ENCODE measurements at places on chromosomes 2 and 18.
A peak's percentile ranks its signal among the peaks of the same experiment; 100 is the strongest.

DNA sequence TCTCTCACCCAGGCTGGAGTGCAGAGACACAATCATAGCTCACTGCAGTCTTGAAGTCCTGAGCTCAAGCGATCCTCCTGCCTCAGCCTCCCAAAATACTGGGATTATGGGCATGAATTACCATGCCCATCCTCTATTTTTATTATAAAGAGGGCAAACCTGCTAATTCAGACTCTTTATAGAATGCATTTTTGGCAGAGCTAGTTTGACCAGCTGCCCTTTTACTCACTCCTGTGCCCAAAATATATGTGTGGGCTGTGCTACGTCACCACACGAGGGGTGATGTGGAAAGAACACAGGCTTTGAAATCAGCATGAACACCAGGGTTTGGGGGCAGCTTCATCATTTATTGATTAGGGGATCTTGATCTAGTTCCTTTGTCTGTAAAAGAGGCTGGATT lies 137.8 kb downstream of the CLIP4 start:
- DNase-seq, result no peak

GRCh38 chr2:26558271-26559043 lies 80.5 kb upstream of the OTOF start:
- no peak for DNase-seq

DNA sequence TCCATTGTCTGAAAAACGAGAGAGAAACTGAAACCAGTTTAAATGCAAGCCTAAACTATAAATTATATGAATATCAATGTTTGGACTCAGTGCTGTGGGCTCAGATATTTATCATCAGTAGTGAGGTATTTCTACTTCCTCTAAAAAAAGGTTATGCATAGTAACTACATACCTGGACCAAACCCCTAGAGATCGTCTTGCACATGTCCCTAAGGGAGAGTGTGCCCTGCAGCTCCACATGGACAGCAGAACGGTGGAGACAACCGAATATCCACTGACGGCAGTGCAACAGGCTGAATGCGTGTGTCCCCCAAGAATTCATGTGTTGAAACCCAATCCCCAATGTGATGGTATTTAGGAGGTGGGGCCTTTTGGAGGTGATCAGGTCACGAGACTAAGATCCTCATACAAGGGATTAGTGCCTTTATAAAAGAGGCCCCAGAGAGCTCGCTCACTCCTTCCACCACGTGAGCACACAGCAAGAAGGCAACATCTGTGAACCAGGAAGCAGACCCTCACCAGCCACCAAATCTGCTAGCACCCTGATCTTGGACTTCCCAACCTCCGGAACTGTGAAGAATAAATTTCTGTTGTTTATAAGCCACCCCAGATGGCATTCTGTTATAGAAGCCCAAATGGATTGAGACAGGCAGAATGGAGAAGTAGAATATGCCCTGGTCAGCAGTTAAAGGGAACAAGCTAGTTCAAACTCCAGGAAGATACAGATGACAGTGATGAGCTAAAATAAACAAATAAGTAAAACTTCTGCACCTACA lies 208.4 kb downstream of the ANAPC1 start:
- DNase-seq, result no peak

GRCh38 chr2:85547859-85548607 lies 9.1 kb downstream of the MAT2A start:
- DNase-seq, result no peak

DNA sequence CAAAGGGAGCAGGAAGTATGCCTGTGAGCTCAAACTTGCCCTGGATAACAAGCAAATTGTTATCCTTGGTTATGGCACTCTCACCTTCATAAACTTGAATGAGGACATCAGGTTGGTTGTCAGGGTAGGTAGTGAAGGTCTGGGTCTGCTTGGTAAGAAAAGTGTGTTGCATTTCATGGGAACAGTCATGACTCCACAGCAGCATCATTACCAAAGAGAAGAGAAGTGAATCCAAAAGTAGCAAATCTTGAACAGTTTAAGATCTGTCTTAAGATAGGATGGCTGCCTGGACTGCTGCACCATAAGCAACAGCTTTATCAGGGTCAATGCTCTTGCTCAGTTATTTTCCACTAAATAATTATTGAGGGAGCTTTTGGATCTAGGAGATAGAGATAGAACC lies 350.7 kb upstream of the MAP2 start:
- no peak for DNase-seq

DNA sequence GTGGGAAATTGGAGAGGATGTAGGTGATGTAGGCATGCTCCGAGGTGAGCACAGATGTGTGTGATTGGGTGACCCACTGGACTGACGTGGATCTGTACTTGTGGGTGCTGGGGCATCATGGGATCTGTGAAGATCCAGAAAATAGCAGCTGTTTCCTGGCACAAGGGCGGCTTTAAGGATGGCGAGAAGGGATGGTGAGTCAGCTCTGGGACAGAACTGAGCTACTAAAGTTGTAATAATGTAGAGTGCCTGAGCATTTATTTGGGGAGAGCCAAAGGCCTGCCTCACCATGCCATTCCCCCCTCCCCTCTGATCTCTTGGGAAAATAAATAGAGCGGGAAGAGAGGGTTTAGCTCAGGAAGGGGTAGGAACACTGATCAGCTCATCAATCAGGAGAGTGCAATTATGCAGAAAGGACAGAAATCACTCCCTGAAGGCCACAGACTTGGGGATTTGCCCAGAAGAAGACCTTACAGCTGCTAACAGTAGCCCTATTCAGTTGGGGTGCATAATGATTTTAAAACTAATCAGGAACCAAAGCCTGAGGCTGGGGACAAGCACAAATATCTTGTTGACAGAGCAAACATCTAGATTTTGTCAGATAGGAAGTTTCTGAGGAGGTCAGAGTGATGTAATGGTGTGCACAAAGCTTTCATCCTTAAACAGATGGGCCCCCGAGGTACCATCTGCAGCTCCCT lies 30.3 kb downstream of the TANC1 start:
- DNase-seq, result peak; percentile 7

DNA sequence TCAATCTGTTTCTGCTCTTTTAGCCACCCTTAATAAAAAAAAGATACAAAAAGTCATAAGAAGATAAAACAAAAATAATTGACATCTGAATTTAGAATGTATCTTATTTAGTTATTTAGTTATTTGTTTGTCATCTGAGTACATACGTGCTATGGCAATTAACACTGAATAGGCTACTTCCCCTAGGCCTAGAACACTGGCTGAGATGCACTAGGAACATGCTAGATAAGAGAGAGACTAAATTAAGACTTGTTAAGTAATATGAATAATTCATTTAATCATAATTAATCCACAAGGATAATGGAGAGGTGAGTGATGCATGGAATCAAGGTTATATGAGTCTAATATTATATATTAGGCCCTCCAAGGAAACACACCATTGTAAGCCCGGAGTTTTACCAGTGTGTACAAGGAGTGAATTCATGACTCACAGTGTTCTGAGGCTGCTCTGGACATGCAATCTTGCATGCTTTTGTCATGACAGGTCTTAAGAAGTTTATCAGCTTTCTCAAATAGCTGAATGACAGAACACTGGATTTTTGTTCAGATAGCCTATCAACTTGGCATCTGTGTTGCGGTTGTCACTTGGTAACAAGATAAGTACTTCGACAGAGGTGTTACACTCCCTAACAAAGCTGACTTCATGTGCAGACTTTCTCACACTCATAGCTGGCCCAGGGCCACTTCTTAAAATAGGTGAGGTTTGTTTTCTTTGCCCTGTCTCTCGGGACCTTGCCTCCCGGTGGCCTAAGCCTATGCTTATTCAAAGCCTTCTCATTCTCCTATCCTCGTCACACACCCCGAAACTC lies 5.0 kb upstream of the SERPINB2 start:
- peak; percentile 82 for DNase-seq

GRCh38 chr18:27954226-27954625 lies 222.7 kb downstream of the CDH2 start:
- DNase-seq, result no peak

DNA sequence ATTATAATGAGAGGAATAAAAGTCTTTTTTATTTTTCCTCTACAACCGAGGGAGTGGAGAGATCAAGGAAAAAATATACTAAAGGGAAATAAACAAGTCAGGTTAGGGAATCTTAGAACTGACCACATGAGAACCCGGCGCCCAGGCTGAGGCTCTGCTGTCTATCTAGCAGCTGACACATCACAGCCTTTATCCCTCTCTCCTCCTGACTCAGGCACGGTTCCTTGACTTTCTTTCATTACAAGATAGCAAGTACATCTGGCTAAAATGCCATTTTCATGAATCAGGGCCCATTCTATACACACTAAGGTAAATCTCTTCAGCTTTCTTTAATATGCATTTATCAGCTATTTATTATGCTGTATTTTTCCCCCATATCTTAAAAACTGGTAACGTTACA lies 296.0 kb downstream of the TMX3 start:
- DNase-seq, result no peak

GRCh38 chr18:77405096-77405495 lies 155.4 kb downstream of the GALR1 start:
- no peak for DNase-seq

- no peak for DNase-seq
Measured at GRCh38 chr2:124347209-124347608, 322.1 kb downstream of the CNTNAP5 start.

GRCh38 chr18:34704823-34705222 lies 5.3 kb upstream of the DTNA start:
- no peak for DNase-seq

DNA sequence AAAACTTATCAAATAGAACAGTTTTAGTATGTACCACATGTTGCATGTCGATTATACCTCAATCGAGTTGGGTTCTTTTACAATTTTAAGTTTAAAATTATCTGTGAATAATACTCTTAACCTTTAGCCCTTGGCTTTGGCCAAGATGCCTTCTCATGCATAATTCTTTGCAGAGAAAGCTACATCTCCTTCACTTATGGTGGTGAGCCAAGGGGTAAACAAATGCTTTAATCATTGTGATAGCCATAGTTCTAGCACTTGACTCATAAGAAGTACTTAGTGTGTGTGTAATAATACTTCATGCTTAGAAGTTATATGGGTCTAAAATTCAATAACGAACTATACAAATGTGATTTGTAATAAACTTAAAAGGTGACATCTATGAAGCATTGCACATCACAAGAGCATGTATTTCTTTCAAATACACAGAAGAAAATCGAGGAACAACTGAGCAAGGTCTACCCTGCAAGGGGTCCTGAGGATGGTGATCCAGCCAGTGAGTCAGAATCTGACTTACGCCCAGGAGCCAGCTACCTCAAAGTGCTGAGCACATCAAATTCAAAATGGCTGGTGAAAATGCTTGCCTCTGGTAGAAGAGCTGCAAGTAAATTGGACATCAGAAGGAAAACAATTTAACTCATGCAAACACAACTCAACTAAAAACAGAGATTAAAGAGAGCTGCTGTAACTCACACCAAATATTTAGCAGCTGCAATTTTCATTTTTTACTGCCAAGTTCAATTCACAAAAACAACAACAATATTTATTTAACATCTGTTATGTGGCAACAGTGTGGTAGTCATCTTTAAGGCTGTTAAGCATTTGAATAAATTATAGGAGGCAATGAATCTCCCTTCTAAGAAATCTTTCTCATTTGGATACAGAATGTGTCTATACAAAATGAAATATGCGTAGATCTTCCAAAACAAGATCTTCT lies 23.8 kb upstream of the TTC39C start:
- no peak for DNase-seq

DNA sequence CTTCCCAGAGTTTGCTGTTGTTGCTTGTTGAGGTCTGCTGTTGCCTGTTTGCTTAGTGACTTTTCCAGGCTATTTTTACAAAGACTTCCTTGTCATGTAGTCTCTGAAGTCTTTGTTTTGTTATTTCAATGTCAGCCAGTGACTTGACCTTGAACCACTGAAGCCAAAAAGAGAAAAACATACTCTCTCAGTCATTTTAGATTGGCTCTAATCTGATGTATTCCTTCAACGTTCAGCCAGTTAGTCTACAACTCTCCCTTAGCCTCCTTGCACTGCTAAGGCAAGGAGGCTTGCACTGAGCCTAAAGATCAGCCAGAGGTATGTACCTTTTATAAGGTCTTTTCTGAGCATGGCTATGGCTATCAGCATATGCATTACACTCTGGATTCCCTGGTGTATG lies 27.9 kb downstream of the KIAA1328 start:
- DNase-seq, result no peak

DNA sequence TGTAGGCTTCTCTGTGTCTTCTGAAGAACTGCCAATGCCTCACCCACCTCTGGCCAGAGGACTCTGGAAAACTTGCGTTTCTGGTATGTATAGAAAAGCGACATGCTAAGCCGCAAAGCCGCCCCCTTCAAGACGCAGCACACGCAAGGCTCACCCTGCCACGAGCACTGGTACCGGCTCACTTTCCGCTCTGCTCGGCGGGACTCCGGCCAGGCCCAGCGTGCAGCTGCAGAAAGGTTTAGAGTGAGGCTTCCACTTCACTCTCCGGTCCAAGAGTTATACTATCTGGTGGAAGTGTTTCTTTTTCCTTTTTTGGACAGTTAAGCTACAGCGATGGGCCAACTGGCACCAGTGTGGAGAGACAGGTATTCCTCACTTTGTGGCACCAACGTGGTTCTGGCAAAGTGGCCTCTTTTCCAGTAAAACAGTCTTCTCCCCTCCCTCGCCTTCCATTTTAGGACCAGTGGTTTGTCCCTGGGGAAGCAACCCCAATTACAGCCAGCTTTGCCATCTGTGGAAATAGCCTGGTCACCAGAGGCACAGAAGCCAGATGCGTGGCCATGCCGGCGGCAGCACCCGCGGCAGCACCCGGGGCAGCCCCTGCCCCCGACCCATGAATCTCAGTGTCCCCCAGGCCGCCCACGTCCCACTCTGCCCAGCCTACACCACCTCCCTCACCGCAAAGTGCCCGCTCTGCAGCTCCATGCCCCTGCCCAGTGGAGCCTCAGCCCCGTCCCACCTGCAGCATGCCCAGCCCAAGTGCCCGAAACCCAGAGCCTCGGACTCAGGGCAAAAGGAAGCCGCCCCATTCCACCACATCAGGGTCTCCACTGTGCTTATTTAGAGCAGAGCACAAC lies 91.6 kb upstream of the CTDP1 start:
- no peak for DNase-seq

- DNase-seq, result no peak
Measured at GRCh38 chr2:239826376-239826775, 198.8 kb downstream of the NDUFA10 start.

DNA sequence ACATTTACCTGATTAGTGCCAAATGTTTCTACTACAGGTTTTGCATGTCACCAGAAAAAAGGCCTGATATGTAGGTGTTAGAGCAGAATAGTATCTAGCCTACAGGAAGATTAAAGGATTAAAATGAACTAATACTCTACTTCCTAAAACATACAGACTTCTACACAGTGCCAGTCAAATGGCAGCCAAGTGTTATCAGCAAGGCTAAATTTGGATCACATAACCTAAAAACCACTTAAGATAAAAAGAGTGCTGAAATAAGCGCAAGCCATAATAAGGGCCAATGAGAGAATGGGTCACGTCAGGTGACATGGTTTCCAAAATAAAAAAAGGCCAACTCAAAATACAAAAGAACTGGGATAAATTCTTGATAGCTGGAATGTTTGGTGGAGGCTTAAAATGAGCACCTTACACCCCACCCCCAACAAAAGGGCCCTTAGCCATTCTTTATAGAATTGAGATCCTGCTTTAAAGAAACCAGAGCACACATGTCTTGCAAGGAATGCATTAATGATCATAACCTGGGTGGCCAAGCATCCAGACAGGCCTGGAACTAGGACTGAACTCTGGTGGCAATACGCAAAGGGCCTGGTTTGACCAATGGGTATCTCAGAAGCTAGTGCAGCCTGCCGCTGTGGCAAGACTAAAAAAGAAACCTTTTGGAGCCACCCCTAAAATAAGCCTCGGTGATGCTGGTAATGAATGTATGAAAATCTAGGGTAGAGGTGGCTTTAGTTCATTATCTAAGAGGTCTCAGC lies 32.4 kb downstream of the IRS1 start:
- no peak for DNase-seq

- peak; percentile 34 for DNase-seq
Measured at GRCh38 chr2:165874445-165875039, 79.0 kb downstream of the TTC21B start.

- DNase-seq, result no peak
Measured at GRCh38 chr2:80529466-80530165, 225.1 kb upstream of the LRRTM1 start.
